ENCODE measurements at places on chromosomes 1 and 21. TPM values are rescaled to one million over a fixed set of nuclear protein-coding genes. Genes with fewer than 3 reads are reported as not detected.

GPR153 gene
- 4.2 TPM for total RNA-seq

C1orf94 gene
- not detected for total RNA-seq

SYNC gene
- total RNA-seq, result 23.0 TPM

SPOCD1 gene
- total RNA-seq, result 0.44 TPM

ALDH4A1 gene
- 13.8 TPM for total RNA-seq

STXBP3 gene
- 54.7 TPM for total RNA-seq

OR14K1 gene
- not detected for total RNA-seq

REG4 gene
- total RNA-seq, result not detected

MYOG gene
- not detected for total RNA-seq

AHCTF1 gene
- 29.9 TPM for total RNA-seq

ETV3L gene
- not detected for total RNA-seq

ARHGAP29 gene
- total RNA-seq, result 187 TPM

EXTL2 gene
- total RNA-seq, result 33.6 TPM

FMO4 gene
- total RNA-seq, result 4.1 TPM

S100A8 gene
- total RNA-seq, result not detected

GRIK3 gene
- total RNA-seq, result not detected

DIRAS3 gene
- 1.7 TPM for total RNA-seq

CYP4Z1 gene
- total RNA-seq, result not detected

OR2T29 gene
- total RNA-seq, result not detected

ASTN1 gene
- total RNA-seq, result not detected

NPHS2 gene
- not detected for total RNA-seq

CLSTN1 gene
- total RNA-seq, result 187 TPM

S100A14 gene
- not detected for total RNA-seq

S100A11 gene
- 443 TPM for total RNA-seq

TMOD4 gene
- total RNA-seq, result 2.8 TPM

HRNR gene
- total RNA-seq, result not detected

FCRL2 gene
- total RNA-seq, result not detected

OR6N2 gene
- not detected for total RNA-seq

PTP4A2 gene
- 142 TPM for total RNA-seq

AUNIP gene
- 1.3 TPM for total RNA-seq

KCNJ10 gene
- not detected for total RNA-seq

NGF gene
- total RNA-seq, result 19.6 TPM

RNU1-4 gene
- 2,859 TPM for total RNA-seq

LAD1 gene
- 0.16 TPM for total RNA-seq

SPRR4 gene
- total RNA-seq, result not detected
